ENCODE measurements at places on chromosomes 4 and X.
A peak's percentile ranks its signal among the peaks of the same experiment; 100 is the strongest.

GRCh38 chr4:122639181-122639580 lies 18.3 kb upstream of the IL21 start:
- no peak for DNase-seq

DNA sequence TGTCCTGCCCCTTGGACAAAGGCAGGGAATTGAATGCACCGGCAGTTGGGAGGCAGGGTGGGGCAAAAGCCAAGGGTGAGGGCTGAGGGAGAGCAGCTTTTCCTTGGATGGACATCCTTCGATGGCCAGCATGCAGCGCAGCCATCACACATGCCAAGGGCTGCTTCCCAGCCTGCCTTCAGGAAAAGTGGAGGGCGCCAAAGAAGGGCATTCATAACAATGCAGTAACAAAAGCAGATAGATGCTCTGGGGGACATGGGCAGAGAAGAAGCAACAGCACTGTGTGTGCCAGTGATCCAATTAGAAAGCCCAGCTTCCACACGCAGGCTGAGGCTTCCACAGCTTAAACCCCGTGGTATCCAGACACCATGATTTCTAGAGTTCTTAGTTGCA lies 71.5 kb downstream of the TSPAN5 start:
- DNase-seq = no peak

DNA sequence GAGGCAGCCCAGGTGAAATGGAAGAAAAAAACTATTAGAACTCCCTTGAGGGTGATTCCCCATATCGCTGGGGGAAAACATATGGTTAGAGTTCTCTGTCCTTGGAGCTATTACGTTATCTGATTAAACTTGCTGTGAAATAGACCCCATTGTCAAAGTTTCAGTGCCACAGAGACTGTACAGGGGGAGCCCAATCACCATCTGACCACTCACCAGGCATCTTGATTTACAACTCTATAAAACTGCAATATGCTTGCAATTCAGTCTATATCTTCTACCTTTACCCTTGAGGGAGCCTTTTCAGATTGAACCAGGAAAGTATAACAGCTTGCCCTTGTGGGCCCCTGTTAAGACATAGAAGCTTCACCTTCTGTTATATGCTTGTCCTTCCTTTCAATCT lies 18.2 kb downstream of the TMEM255A start:
- DNase-seq = no peak

DNA sequence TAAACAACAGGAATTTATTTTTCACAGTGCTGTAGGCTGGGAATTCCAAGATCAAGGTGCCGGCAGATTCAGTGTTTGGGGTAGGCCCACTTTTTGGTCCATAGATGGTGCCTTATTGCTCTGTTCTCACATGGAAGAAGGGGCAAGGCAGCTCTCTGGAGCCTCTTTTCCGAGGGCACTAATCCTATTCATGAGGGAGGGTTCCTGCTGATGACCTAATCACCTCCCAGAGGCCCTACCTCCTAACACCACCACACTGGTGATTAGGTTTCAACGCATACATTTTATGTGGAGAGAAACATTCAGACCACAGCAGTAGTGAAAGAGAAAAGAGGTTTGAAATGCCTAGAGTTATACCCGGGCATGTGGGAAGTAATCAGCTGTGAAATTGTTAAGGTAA lies 1.4 kb upstream of the POLA1 start:
- DNase-seq = no peak

DNA sequence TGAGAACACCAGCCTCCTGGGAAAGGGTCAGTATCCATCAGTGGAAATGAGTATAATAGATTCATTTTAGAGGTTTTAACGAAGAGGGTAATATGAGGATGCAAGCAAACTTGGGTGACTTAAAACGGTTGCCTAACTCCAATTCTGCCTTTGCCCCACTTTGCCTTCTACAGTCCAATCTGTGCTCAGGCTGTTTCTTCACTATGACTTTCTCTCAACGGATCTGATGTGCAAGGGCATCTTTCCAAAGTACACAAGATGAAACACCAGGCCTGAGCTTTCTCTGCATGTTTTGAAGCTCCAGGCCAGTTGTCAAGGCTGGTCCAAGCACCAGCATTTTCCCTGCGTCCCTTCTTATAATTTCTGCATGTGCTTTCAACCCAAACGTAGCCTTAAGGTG lies 68.0 kb upstream of the TMEM164 start:
- no peak for DNase-seq

DNA sequence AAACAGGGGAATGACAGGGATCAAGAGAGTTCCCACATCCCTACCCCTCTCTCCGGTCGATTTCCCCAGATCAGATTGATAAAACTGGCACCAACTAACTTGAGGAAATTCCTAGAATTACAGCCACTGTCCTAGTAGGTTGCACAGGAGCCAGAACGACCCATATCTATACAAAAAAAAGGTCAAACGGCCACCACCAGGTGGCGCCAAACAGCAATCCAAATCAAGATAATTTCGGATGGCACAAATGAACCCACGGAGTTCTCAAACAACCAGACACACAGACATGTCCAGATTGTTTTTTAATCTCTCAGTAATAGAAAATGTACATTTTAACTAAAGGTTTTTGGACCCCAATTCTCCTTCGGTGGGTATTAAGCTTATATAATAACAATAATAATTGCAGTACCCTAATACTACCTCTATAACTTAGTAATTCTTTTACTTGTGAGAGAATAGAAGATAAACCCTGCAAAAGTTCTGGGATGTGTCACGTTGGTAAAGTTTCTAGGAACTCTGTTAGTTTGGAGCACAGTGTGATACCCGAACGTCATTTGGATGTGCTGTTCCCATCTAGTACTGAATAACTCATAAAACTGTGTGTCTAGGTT lies 212.6 kb downstream of the SPOCK3 start:
- DNase-seq = peak; percentile 58

DNA sequence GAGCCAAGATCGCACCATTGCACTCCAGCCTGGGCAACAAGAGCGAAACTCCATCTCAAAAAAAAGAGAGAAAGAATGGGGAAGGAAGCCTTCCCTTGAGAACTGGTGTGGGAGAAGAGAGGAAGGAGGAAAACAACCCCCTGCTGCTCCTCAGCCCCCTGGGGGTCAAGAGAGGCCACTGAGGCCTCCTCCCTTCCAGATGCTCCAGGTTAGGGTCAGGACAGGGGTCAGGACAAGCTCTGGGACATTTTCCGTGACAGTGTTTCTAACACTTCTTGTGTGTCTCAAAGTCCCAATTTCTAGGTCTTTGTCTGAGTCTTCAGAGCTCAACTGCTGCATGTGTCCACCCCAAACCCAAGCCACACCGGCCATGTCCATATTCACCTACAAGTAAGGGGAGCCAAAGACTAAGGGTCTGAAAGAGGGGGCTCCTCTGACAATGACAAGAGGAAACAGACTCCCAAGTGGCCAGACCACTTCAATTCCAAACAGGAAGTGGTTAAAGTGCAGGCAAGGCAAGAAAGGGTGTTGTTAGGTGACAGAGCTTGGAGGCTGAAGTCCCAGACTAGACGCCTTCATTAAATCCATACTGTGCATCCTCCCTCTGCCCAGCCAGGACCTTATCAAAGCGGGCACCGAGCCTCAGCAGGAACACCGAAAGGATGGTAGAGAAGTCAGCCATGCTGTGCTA lies 8.3 kb downstream of the L1CAM start:
- DNase-seq = no peak

GRCh38 chr4:83785891-83786290 lies 250.0 kb downstream of the GPAT3 start:
- no peak for DNase-seq

- no peak for DNase-seq
These were observed 59.1 kb upstream of the USP9X start for GRCh38 chrX:41025926-41026701.

GRCh38 chr4:48167538-48168263 lies 33.7 kb upstream of the TXK start:
- no peak for DNase-seq

All from inflammatory macrophage treated with lipopolysaccharide for 4 hours (primary cell).